ENCODE measurements at places on chromosomes 3 and 15. TPM values are rescaled to one million over a fixed set of nuclear protein-coding genes. Genes with fewer than 3 reads are reported as not detected.

DNA sequence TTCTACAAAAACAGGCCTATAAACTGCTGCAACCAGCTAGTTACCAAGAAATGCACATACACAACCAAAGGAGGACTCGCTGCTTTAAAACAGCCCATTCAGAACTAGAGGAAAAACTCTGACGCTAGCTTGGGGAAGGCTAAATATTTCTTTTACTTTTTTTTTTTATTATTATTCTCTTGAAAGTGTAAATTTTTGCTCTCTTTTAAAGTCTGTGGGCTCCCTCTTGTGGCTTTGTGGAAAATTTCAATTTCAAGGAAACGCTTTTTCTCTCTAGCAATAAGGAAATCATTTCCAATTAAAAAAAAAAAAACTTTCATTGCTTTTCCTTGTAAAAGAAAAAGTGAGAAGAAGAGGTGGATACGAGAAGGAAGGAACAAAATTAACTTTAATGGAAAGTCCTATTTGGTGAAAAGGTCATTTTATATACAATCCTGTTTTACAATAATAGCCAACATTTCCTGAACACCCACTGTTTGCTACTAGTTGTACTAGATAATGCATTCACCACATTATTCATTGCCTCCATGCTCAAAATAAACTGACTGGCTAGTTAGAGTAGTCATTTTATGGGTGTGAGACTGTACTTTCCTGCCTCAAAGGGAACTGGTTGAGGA, 51.2 kb upstream of the SAMMSON start:
- no peaks in the 10 kb centered on the region for H3K4me1 ChIP-seq
- H3K36me3 ChIP-seq, result peaks cover 9% of the 10 kb centered on the region
- no peak overlapping the region for H3K27ac ChIP-seq
- peak; percentile 83 for DNase-seq

The NLGN1 gene
- total RNA-seq, result 19.4 TPM

GRCh38 chr3:115211810-115212492, 64.9 kb upstream of the ZBTB20 start:
- H3K4me3 ChIP-seq, result no peak overlapping the region
- H3K36me3 ChIP-seq, result no peaks in the 10 kb centered on the region
- no peaks in the 10 kb centered on the region for H3K27me3 ChIP-seq

- H3K4me1 ChIP-seq, result no peaks in the 10 kb centered on the region
- H3K27ac ChIP-seq, result no peak overlapping the region
- no peaks in the 10 kb centered on the region for H3K36me3 ChIP-seq
- H3K27me3 ChIP-seq, result no peaks in the 10 kb centered on the region
- H3K4me3 ChIP-seq, result no peak overlapping the region
These were observed 26.8 kb downstream of the SLITRK3 start for GRCh38 chr3:165169368-165169767.

- no peak overlapping the region for H3K27ac ChIP-seq
- H3K36me3 ChIP-seq, result no peaks in the 10 kb centered on the region
- H3K4me3 ChIP-seq, result no peak overlapping the region
- H3K4me1 ChIP-seq, result no peaks in the 10 kb centered on the region
- DNase-seq, result no peak
These were observed 27.0 kb upstream of the CD200R1L start for GRCh38 chr3:112873632-112874031.

The CEP63 gene
- total RNA-seq, result 19.6 TPM

The ZMYND10 gene
- 14.2 TPM for total RNA-seq

The SLC22A14 gene
- total RNA-seq, result 0.19 TPM

DNA sequence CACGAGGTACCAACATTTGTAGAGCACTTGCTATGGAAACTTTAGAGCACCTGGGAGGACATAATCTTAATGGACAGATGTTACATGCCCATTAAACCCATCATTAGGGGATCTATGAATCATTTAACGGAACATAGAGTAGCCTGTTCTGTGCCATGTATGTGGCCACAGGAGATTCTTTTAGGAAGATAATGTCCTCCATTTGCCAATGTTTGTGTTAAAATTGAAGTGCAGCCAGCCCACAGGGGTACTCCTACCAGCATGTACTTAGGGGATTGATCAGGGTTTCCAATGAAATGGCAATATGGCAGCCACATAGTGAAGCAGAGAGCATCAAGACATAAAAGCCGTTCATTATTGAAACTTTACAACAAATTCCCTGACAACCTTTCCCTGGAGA, 70.7 kb downstream of the TNIK start:
- no peak overlapping the region for H3K4me3 ChIP-seq
- DNase-seq, result no peak
- no peak overlapping the region for H3K27ac ChIP-seq
- H3K36me3 ChIP-seq, result no peaks in the 10 kb centered on the region
- no peaks in the 10 kb centered on the region for H3K27me3 ChIP-seq
- peaks cover 3% of the 10 kb centered on the region for H3K4me1 ChIP-seq

The SLC15A2 gene
- total RNA-seq, result 21.8 TPM

The GABRR3 gene
- not detected for total RNA-seq

DNA sequence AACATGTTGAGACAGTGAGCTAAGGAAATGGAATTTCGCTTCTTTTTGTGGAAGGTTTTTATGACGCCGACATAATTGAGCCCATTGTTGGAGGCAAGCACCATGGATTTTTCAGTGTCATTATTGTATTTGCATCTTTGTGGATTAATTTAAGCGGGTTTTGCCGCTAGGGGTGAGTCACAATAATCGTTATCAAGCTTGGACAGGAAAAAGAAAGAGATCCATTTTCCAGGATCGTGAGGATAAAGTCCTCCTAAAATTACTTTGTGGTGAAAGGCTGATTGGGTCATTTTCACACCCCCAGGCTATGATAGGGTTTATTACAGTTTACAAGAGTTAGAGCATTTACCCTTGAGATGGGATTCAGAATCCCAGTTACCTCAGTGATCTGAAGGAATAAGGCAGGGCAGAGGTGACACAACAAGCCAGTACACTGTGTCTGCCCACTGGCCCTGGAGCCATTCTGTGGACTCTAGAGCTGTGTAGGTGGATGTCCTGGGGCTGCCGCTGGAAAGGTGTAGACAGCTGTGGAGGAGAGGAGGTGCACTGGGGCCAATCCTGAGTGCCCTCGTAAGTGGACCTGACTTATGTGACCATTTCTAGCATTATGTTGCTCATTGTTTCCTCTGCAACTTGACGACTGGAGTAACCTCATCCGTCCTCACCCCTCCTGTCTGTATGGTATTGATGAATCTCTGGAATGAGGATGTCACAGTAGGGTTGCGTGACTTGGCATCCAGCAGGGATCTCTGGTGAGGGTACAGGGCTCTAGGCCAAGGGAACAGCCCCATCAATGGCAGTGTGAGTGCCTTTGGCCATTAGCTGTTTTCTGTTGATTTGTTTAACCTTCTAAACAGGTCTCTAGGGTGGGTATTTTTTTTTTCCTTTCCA, 370.1 kb downstream of the LRTM1 start:
- no peaks in the 10 kb centered on the region for H3K27me3 ChIP-seq
- no peak overlapping the region for H3K4me3 ChIP-seq
- no peaks in the 10 kb centered on the region for H3K36me3 ChIP-seq
- no peak overlapping the region for H3K27ac ChIP-seq

GRCh38 chr3:40191850-40192448, 117.6 kb upstream of the EIF1B start:
- no peak overlapping the region for H3K4me3 ChIP-seq
- no peak overlapping the region for H3K27ac ChIP-seq
- H3K27me3 ChIP-seq, result no peaks in the 10 kb centered on the region
- no peaks in the 10 kb centered on the region for H3K36me3 ChIP-seq

Data from kidney (tissue), 22 donors.